Spleen (tissue), 13 donors: ENCODE measurements at places on chromosomes 1 and 21. TPM values are rescaled to one million over a fixed set of nuclear protein-coding genes. Genes with fewer than 3 reads are reported as not detected.

DNA sequence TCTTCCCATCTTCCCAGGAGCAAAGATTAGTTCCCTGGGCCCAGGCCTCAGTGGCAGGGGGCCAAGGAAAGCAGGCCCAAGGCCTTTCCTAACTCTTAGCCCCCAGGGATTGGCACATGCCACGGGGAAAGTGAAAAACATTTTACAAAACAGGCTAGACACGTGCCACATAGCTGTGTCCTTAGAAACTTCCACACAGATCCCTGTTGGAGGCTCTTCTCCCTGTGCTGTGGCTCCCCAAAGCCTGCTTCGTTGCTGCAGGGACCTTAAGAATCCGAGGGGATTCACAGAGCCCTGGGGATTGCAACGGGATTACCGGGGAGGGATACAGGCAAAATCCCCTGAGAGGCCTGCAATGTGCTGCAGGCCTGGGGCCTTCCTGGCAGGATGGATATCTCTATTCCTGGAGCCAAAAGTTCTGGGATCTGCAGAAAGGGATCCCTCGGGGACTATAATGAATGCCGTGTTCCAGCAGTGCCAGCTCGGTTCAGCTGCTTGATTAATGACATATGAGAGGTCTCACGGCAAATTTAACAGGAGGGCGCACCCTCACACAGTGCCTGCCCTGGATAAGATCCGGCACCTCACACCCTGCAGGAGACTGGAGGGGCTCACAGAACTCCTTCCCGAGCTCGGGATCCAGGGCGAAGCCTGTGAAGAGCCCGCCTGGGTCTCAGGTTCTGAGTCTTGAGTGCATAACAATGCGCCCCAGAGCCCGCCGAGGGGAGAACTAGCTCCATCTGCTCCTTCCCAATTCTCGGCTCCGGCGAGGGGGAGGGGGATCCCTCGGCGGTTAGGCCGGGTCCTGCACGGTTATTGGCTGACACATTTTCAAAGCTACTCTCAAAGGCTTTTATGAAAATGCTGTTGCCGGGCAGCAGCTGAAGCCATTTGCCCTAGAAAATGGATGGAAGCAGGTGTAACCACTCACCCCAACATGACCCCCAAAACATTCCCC lies 15.3 kb upstream of the RGS8 start:
- no peak for DNase-seq

DNA sequence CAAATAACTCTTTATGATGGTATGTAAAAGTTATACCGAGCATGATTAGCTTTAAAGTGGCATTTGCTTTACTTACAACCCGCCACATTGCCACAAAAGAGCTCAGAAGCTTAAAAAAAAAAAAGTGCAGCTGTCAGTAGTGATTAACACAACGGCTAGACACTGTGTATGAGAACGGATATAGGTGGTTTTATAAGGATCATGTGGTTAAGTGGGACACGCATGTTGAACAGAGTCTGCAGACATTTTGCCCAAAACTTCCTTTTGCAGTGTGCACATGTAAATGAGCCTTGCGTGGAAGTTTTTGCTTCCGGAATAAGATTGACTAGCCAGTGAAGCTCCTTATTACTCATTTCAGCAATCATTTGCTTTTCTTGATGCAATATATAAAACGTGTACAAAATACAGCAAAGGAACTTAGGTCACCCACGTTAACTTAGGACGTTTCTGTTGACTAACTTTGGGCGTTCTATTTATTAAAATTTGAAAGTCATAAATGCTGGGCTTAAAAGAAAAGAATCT lies 58.7 kb upstream of the RGS1 start:
- DNase-seq = no peak

DNA sequence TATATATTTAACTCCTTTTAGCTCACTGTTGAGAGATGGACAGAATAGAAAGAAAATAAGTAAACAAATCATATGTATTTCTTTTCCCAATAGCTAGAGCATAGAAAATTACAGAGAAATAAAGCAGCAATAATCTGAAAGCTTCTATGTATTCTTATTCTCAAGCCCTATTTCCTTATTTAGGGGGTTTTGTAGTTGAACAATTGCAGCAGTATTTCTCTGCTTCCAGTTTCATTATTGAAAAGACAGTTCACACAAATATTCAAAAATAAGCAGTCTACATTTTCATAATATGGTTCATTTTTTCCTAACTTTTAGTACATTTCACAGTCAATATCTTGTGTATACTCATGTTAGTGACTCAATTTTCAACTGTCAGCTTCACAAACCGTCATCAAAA lies 638.2 kb downstream of the MRPL39 start:
- no peak for DNase-seq

- peak; percentile 83 for DNase-seq
Observed at GRCh38 chr1:46223472-46223943, 20.4 kb downstream of the LURAP1 start.

- DNase-seq = peak; percentile 79
Observed at GRCh38 chr1:1287288-1288110, 7.3 kb downstream of the SCNN1D start.

DNA sequence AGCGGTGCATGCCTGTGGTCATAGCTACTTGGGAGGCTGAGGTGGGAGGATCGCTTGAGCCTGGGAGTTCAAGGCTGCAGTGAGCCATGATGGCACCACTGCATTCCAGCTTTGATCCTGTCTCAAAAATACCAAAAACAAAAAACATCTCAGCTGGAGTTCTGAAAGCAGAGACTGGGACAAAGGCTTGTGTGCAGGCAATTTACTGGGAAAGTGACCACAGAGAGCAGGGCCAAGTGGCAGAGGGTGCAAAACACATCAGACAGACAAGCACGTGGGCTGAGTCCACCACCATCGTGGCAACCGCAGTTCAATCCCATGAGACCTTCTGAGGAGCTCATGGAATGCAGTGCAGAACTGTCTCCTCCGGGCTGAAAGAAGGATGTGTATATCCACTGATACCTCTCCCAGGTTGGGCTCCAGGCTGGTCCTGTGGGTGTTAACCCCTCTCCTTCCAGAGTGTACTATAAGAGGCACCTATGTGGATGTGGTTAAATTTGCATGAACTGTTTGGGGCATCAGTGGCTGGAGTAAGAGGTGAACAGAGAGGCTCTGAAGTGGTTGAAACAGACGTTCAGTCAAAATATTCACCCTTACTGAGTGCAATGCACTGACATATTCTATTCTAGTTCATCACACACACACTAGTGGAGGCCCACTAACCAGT lies 10.8 kb downstream of the PIGP start:
- no peak for DNase-seq

DNA sequence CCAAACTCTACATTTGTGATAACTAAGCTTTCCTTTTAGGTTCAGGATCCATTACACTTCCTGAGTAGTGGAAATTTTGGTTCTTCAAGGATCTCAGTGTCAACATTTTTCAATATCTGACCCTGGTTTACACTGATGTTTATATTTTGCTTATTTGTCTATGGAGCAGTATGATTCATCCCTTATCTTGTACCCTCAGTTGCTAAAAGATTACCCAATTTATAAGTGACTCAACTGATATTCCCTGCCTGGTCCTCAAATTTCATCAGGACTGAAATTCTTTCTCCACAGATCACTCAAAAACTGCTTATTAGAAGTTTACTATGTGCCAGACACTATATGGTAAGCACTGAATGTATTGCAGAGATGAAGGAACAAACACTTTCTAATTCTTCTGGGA lies 139.1 kb upstream of the CHRM3 start:
- DNase-seq = no peak

- no peak for DNase-seq
Observed at GRCh38 chr1:1437904-1438376, 2.5 kb downstream of the VWA1 start.

DNA sequence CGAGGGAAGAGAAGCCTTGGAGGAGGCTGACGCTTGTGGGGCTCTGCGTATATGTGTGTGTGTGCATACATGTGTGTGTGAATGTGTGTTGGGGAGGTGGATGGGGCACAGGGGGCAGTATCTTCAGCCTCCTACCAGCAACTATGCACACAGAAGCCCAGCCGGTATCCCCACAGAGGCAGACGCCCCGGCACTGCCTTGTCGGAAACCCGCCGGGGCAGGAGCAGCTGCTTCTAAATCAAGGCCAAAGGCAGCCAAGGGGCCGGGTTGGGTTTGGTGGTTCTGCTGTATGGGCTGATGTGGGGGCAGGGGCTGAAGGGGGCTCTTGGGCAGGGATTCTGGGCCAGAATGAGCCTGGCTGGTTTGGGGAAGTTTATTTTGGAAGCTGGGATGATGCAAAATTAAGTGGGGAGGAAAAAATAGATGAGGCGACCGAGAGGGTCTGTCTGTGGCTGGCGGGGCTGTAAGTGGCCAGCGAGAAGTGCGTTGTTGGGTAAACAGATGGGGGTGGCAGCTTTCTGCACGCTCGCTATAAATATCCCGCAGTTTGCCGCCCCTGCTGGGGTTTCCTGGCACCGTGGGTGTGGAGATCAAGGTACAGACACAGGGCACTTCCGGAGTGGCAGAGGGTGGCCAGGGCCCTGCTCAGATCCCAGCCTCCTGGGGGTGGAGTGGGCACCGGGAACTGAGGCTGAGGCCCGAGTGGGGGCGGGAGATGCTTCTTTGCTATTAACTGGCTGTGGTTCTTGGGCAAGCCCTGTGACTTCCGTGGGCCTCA lies 11.0 kb upstream of the WNT4 start:
- no peak for DNase-seq

- no peak for DNase-seq
Observed at GRCh38 chr21:34187935-34188334, 114.6 kb downstream of the MRPS6 start.

GRCh38 chr1:117676615-117677130 lies 70.8 kb downstream of the TENT5C start:
- DNase-seq = no peak

- no peak for DNase-seq
Observed at GRCh38 chr1:150267896-150268295, 920 bp downstream of the APH1A start.

GRCh38 chr1:30705698-30706097 lies 17.7 kb downstream of the MATN1 start:
- DNase-seq = no peak

- peak; percentile 86 for DNase-seq
Observed at GRCh38 chr1:2413495-2414296, 1.3 kb upstream of the PEX10 start.

- no peak for DNase-seq
Observed at GRCh38 chr1:156217871-156218270, 5.1 kb downstream of the PMF1 start.

GRCh38 chr1:163265547-163265946 lies 56.2 kb upstream of the NUF2 start:
- no peak for DNase-seq

DNA sequence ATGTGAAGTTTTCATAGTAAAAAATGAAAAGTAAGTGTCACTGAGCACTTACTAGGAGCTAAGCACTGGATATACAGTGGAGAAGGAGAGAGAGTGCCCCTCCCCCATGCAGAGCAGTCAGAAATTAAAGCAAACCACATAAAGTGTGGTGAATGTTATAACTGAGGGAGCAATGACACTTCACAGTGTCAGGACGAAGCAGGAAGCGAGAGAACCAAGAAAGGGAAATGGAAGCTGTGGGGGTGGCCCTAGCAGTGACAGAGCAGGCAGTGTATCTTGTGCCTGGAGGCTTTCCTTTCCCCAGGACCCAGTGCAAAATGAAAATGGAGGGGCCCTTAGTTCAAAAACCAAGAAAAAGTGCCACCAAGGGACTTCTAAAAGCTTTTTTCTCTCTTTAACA lies 21.5 kb upstream of the RCAN3 start:
- DNase-seq = peak; percentile 81

GRCh38 chr21:25283720-25284119 lies 323.6 kb downstream of the MRPL39 start:
- no peak for DNase-seq

DNA sequence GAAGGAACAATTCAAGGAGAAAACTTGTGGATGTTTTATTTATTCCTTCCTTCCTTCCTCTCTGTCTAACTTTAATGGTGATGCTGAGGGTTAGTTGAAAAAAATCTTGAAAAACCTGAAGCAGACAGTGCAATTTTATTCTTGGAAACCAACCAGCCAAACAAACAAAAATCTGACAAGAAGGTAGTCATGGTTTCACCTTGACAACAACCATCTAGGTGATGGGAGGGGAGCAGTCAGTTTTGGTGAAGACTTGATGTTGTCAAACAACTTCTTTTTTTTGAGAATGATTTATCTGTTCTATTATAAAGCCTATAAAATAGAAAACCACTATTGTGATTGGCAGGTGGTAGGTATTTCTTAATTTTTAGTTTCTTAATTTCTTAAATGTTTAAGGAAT lies 92.4 kb upstream of the GPR88 start:
- DNase-seq = no peak

- DNase-seq = no peak
Observed at GRCh38 chr1:21933397-21934248, 3.5 kb downstream of the HSPG2 start.

- DNase-seq = no peak
Observed at GRCh38 chr21:19321688-19322087, 918.1 kb upstream of the TMPRSS15 start.

GRCh38 chr1:242431786-242432185 lies 92.7 kb downstream of the PLD5 start:
- no peak for DNase-seq

- no peak for DNase-seq
Observed at GRCh38 chr1:11690397-11691301, 861 bp upstream of the DRAXIN start.

GRCh38 chr1:164380893-164381292 lies 178.1 kb upstream of the PBX1 start:
- no peak for DNase-seq

DNA sequence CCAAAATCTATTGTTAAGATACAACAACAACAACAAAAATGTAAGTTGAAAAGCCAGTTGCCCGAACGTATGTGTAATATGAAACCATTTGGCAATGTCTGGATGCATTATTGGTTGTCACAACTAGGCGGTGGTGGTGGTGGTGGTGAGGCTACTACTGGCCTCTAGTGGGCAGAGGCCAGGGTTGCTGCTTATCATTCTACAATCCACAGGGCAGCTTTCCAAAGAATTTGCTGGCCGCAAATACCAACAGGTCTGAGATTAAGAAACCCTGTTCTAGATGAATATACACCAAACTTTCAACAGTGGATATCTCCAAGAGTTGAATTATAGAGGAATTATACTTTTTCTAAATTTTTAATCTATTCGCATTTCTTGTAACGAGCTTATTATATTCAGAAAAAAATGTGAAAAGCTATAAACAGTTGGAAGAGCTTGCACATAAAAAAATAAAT lies 26.8 kb upstream of the ZNF697 start:
- no peak for DNase-seq

GRCh38 chr1:161044535-161044907 lies 1.3 kb downstream of the USF1 start:
- DNase-seq = no peak

DNA sequence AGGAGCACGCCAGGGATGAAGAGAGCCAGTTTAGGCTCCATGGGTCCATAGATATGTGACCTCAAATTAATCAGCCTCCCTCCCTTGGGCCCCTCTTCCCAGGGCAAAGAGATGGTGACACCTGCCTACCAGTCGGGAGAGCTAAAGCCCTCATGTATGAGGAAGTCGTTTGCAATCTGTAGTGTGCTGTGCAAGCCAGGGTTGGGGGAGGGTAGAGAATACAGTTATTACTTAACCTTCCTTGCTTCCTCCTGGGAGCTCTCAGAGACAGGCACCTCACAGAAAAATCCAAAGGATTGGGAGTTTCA lies 4.0 kb downstream of the PGLYRP4 start:
- DNase-seq = no peak

Gene SYPL2
- 0.46 TPM for total RNA-seq

Gene MTR
- 50.9 TPM for total RNA-seq

Gene DNAJC28
- total RNA-seq = 2.1 TPM

Gene SCYL3
- 13.6 TPM for total RNA-seq

Gene COL16A1
- 12.4 TPM for total RNA-seq

Gene NTPCR
- total RNA-seq = 21.6 TPM

Gene TTC4
- total RNA-seq = 17.3 TPM

Gene RYR2
- total RNA-seq = 4.7 TPM

Gene SPRR5
- total RNA-seq = not detected

Gene RHCE
- 0.46 TPM for total RNA-seq
